Stimulated activated CD4-positive, alpha-beta T cell treated with anti-CD3 and anti-CD28 coated beads, Interleukin-15, amount 100 ng/mL, for 48 hours (primary cell): ENCODE measurements at places on chromosomes 5 and 9.

- no peak for DNase-seq
Observed at GRCh38 chr5:150590979-150591695, 49.3 kb upstream of the SYNPO start.

- DNase-seq: no peak
Observed at GRCh38 chr5:32285510-32286138, 27.1 kb downstream of the MTMR12 start.

GRCh38 chr5:153866176-153866575 is 172.5 kb downstream of the FAM114A2 start:
- no peak for DNase-seq

GRCh38 chr5:43168175-43168574 is 23.9 kb upstream of the NIM1K start:
- DNase-seq: no peak

GRCh38 chr5:21615195-21615765 is 1237.9 kb downstream of the CDH12 start:
- DNase-seq: no peak

DNA sequence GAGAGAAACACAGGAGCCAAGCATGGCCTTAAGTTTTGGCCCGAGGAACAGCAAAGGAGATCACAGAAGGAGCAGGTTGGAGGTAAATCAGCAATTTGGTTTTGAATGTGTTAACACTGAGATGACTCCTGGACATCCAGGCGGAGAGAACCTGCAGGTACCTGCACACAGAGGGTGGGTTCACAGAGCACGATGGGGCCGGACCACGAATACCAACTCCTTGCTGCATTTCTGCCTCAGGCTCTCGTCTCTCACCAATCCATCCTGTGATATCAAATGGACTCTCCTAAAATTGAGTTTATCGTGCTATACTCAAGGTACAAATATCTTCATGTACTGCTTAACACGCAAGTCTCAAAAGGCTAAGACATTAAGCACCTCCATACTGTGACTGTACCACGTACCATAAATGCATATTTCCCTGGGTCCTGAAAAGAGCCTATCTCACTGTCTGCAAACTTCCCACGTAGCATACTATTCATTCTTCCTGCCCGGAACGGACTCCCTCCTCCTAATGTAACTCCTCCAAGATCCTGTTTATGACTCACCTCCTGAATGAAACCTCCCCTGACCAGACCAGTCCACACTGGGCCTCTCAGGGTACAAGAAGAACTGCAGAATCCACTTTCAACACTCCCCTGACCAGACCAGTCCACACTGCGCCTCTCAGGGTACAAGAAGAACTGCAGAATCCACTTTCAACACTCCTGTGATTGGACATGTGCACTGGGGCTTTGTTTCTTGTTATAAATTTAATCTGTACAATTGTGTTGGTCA is 380.8 kb upstream of the RFX3 start:
- no peak for DNase-seq

DNA sequence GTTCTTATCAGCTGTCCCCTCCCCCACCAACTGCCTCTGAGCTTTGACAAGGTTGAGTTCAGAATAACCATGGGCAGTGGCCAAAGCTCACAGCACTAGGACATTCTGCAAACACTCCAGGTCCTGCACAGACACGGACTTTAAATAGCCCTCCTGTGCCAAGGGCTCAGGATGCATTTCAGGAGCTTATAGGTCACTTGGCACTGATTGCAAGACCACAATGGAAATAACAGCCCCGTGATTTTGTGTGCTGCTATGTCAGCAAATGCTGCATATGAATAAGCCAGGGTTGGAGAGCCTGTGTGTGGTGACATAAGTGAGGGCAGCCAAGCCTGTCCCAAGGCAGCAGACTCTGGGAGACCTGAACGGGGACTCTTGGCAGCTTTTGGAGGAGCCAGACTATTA is 150.7 kb downstream of the DMRT2 start:
- DNase-seq: no peak

GRCh38 chr5:74279244-74279643 is 361.3 kb downstream of the ENC1 start:
- DNase-seq: no peak

GRCh38 chr9:25418974-25419373 is 259.3 kb downstream of the TUSC1 start:
- no peak for DNase-seq

- DNase-seq: no peak
Observed at GRCh38 chr5:159395202-159395601, 64.9 kb upstream of the IL12B start.

DNA sequence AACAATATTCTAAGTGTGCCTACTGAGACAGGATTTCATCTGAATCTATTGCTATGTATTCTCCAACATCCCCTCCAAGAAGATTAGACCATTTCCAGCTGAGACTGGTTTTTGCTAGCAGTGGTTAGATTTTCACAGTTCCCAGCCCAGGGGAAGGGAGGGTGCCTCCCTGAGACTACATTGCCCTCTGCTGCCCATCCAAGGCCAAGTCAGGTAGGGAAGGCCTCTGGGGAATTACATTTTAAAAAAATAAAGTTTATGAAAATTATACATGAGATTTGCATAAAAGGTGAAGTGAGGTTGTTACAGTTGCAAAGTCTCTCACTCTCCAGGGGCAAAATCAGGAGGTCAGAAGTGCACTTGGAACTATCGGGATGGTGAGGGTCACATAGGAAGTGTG is 28.0 kb upstream of the SYK start:
- DNase-seq: no peak

- DNase-seq: no peak
Observed at GRCh38 chr5:157596487-157596886, 20.9 kb upstream of the ADAM19 start.
